ENCODE measurements at places on chromosomes 7 and 10.

DNA sequence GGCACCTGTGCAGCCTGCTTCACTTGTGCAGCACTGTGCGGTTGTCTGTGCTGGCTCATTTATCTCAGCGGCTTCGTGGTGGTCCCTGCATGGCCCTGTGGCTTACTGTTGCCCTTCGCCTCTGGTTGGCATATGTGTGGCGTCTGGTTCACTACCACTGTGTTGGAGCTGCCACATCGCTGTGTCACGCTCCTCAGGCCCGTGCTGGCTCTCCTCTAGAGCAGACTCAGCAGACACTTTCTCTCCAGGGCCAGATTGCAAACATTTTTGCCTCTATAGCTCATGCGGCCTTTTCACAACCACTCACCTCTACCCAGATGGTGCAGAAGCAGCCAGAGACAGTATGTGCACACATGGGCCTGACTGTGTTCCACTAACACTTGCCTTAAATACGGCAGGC is 37.9 kb downstream of the PPP2R2D start:
- DNase-seq: no peak

- no peak for DNase-seq
Observed at GRCh38 chr10:16950656-16951601, 133.7 kb upstream of the RSU1 start.

- no peak for DNase-seq
Observed at GRCh38 chr7:514651-515598, 4.7 kb downstream of the PDGFA start.

GRCh38 chr7:46024263-46024916 is 103.3 kb upstream of the IGFBP3 start:
- no peak for DNase-seq

GRCh38 chr10:96910488-96911395 is 78.6 kb downstream of the LCOR start:
- peak; percentile 14 for DNase-seq
